ENCODE measurements at places on chromosomes 12 and 14.

- DNase-seq, result peak; percentile 31
These were observed 235.5 kb upstream of the NPAS3 start for GRCh38 chr14:32703183-32703621.

DNA sequence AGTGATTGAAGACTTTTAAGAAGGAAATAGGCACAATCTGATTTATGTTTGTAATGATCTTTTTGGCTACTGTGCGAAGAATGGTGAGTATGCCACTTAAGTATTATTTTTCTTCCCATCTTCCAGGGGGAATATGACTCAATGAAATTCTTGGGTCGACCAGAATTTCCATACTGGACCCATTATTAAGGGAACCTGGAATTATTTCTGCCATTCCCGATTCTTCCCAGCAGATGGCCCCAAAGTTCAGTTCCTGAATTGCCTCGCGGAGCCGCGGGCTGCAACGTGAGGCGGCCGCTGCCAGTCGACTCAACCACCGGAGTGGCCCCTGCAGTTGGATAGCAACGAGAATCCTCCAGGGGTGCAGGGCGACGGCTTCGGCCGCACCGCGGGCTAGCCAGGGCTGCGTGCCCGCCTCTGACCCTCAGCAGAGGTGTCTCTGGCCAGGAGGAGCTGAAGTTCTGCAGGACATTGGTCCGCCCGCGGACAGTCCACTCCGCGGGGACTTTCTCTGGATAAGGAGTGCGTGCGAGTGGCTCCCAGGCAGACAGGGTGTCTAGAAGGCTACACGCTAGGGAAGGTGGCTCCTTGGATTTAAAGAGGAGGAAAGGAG, 628 bp upstream of the TSHR start:
- peak; percentile 78 for DNase-seq

DNA sequence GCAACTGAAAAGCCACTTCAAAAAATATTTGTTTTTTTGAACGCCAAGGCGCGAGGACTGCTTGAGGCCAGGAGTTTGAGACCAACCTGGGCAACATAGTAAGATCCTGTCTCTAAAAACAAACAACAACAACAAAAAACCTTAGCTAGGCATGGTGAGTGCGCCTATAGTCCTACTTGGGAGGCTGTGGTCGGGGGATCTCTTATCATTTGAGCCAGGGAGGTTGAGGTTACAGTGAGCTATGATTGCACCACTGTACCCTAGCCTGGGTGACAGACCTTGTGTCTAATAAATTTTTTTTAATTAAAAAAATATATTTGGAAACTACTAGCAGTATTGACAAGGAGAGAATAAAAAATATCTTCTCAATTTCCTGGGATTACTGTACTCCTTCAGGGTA, 113.1 kb downstream of the TRAFD1 start:
- no peak for DNase-seq

GRCh38 chr14:99156090-99156425, 115.9 kb downstream of the BCL11B start:
- no peak for DNase-seq

DNA sequence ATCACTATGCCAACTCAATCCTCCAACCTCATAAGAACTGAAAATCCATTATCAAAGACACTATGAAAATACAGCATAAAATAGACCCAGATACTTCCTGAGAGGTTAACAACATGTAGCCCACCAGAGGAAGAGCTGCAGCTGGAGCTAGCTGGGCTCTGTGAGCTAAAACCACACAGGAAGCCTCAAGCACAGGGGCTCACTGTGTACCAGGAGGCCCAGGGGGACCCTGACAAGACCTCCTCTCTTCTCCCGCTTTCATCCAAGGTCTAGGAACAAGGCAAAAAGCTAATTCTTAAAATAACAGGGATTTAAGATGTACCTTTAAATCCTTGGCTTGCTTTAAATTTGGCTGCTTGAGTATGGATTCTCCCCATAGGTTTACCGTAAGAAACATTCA, 53.6 kb downstream of the EIF2S3B start:
- DNase-seq, result no peak

GRCh38 chr12:98280621-98281020, 234.8 kb upstream of the TMPO start:
- no peak for DNase-seq

GRCh38 chr12:34356233-34356987, 334.1 kb downstream of the ALG10 start:
- DNase-seq, result no peak

DNA sequence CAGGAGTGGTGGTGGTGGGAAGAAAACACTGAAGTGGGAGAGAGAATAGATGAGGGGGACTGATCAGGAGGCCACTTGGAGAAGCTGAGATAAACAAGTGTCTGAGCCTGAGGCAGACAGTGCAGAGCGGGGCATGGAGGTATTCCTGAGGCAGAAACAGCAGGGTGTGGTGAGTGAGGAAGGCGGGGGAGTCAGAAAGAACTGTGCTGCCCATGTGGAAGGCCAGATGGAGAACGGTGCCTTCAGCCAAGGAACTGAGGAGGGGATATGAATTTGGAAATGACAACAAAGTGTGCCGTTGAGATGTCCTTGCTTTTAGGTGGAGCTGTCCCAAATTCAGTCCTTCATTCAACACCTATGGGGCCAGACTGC, 13.7 kb downstream of the APPL2 start:
- DNase-seq, result no peak

DNA sequence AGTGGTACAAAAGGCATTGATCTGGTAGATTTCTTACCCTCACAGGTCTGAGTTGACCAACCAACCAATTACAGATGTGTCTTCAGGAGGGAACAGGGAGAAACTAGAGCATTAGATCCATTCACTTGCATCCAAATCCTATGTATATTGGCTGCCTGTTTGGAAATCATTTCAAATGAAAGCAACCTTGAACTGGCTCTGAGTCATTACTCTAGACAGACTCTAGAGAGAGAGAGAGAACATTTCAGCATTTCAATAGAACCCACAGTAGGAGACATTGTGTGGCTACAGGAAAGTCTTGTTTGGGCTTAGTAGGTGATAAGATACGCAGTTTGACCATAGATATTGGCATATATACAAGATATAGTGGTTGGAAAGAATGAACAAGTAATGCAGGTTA, 114.5 kb downstream of the PTPRR start:
- DNase-seq, result no peak

DNA sequence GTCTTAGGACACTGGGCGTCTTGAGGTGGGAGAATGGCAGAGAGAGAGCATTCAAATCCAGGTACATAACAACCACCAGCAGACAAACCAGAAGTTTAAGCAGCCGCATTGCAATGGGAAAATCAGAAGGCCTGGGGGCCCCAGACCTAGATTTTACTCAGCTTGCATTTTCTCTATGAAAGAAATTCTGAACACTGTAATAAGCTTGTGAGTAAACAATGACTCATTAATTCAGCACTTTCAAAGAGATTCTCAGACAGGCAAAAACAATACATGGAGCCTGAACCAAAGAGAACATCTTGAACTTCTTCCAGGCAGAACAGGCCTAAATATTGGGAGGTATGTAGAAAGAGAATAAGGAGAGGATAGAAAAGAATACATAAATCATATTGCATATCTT, 69.8 kb upstream of the IFNG-AS1 start:
- DNase-seq, result no peak

GRCh38 chr12:101967506-101967905, 90.1 kb downstream of the DRAM1 start:
- DNase-seq, result no peak

DNA sequence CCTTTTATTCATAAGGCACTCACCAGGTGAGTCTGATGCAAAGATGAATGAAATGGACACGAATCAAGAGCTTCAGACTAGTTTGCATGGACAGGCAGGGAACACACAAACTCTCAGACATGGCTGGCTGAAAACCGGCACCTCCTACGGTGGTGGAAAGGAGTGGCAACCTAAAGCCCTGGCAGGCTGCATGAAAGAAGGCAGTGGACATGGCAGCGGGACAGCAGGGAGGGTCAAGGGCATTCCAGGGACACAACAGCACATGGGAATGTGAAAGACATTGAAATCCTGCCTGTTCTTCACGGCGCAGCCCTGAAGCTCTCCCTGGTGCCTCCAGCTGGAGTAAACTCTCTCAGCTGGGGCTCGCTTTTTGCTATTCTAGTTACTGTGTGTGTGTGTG, 16.6 kb upstream of the LRTM2 start:
- no peak for DNase-seq
